ENCODE measurements at places on chromosomes 5 and 9.

GRCh38 chr9:71108937-71109336 is 12.5 kb downstream of the TRPM3 start:
- no peak for DNase-seq

GRCh38 chr5:40547557-40547956 is 132.2 kb upstream of the PTGER4 start:
- no peak for DNase-seq

DNA sequence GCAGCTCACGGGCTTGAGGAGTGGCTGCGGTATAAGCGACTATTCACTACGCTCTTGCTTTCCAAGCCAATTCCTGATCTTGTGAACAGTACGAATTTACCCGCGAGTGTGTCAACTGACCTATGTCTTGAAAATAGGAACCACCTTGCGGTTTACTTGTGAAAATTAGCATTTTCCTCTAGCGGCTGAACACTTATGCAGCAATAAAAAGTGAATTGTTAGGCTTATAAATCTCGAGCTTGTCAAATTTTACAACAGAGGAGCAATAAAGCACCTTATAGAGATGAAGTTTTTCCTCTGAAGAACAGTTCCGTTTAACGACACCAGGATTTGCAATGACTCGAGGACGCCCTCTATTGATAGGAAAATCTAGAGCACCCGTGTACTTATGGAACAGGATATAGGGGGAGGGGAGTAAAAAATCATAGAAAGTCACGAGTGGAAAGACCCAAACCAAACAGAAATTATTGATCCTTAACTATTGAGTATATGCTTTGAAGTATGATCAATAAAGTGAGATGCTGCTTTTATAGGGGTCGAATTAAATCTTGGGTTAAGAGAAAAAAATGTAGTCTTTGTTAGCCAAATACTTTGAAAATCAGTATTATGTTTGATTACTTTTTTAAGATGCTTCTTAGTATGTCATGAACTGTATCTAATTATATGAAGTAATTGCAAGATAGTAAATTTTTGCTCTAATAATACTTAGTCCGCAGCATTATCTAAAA is 1.9 kb upstream of the RGMB start:
- peak; percentile 94 for DNase-seq

GRCh38 chr5:170225326-170226128 is 7.3 kb upstream of the C5orf58 start:
- DNase-seq = peak; percentile 68

GRCh38 chr9:3517377-3518048 is 8.3 kb downstream of the RFX3 start:
- DNase-seq = no peak

DNA sequence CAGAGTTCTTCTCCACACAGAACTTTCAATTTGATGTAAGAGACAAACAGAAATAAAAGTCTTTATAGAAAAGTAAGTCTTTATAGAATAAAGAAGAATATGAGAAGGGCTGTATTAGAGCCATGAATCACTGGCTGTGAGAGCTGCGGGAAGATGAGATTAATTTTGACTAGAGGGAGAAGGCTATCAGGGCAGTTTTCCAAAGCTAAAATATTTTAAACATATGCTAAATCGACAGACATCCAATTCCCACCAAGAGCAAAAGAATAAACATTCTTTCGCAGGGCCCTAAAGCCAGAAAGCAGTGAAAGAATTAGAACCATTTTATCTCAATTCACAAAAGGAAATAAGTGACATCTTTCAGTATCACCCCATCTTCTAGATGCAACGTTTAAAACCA is 208.3 kb upstream of the MAP3K1 start:
- DNase-seq = no peak

DNA sequence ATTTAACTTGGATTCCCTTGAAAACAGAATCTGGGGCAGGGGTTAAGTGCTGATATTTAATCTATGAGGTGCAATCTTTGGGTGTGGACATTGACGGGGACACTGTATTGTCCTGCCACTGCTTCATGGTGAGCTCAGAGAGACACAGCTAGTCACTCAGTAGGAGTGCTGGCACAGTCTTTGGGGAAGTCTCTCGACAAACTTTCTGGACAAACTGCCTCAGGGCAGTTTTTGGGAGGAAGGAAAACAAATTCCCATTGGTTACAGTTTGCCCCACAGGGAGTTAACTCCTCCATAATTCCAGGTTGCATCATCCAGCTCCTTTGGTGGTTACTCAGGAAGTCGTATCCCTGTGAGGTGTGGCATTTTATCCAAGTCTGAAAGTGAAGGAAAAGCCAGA is 17.9 kb downstream of the HNRNPK start:
- no peak for DNase-seq

DNA sequence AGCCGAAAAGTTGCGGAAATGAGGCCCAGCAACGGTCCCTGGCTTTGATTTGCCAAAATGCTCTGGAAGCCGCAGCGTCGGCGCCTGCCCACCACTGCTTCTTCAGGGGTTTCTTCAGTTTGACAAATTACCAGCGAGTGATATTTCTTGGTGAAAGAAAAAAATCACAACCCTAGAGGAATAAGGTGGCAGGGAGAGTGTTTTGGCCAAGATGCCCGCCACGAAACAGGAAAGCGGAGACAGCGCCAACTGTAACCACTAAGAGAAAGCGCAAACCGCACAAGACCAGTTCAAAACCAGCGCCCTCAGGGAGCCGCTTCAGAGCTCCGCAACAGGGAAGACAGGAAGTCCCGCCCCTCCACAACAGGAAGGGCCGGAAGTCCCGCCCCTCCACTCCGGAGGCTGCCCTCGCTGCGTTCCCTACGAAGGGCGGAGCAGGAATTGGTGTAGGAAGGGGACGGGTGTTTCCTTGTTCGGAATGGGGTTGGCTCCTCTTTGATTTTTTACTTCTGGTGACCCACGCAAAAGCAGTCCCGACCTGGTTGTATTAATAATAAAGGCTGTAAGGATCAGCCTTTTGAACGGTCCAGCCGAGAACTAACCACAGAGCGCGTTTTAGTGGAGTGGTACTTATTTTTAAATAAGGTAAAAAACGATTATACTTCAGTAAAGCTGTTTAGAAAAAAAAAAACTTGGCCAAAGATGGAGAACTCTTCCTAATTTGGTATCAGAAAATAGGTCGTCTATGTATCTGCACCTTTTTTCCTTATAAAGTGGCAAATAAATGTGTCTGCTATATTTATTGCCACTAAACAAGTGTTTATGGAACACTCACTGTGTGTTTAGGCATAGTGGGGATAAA is at the start of gene C5orf34:
TSS of gene C5orf34 (minus strand) at position 333 of the 862 bp plus-strand sequence. CDS start 5,809 bp downstream, outside the sequence.
- peak; percentile 97 for DNase-seq

GRCh38 chr9:100426189-100426529 is 784 bp upstream of the MSANTD3 start:
- DNase-seq = no peak

GRCh38 chr9:89978185-89978584 is 373.4 kb downstream of the GADD45G start:
- DNase-seq = peak; percentile 71

GRCh38 chr9:4099976-4100735 is 199.7 kb downstream of the GLIS3 start:
- no peak for DNase-seq

GRCh38 chr9:16950051-16950450 is 79.6 kb upstream of the BNC2 start:
- DNase-seq = no peak

GRCh38 chr5:118956727-118957126 is 31.6 kb downstream of the DTWD2 start:
- DNase-seq = peak; percentile 61

DNA sequence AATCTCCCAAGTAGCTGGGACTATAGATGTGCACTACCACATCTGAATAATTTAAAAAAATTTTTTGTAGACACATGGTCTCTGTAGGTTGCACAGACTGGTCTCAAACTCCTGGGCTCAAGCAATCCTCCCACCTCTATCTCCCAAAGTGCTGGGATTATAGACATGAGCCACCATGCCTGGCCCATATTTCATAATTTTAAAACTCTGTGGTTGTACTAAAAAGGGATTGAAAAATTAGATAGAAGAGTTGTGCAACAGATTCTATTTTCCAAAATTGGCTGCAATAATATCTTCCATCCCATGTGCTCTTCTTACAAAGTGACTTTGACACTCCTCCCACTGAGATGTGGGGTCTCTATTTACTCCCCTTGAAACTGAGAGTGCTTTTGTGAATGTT is 7.6 kb upstream of the UHRF2 start:
- DNase-seq = no peak
